ENCODE measurements at places on chromosomes 13 and 19. TPM values are rescaled to one million over a fixed set of nuclear protein-coding genes. Genes with fewer than 3 reads are reported as not detected.

The TPGS1 gene
- 29.3 TPM for total RNA-seq

The ZNF529 gene
- 8.6 TPM for total RNA-seq

The KATNAL1 gene
- 42.0 TPM for total RNA-seq

The C5AR2 gene
- total RNA-seq = under 0.01 TPM

The SIGLEC12 gene
- not detected for total RNA-seq

The CFD gene
- total RNA-seq = 4.5 TPM

The ZNF99 gene
- not detected for total RNA-seq

The C19orf53 gene
- 57.5 TPM for total RNA-seq

The STAP2 gene
- total RNA-seq = 2.3 TPM

The LONP1 gene
- total RNA-seq = 135 TPM

The CNFN gene
- not detected for total RNA-seq

The TSSK6 gene
- total RNA-seq = 0.96 TPM

The EPN1 gene
- 20.3 TPM for total RNA-seq

The ZNF20 gene
- total RNA-seq = 7.0 TPM

The AZU1 gene
- not detected for total RNA-seq

The KLK2 gene
- total RNA-seq = not detected

All from regular cardiac myocyte (primary cell).